ENCODE measurements at places on chromosomes 7 and 10.

DNA sequence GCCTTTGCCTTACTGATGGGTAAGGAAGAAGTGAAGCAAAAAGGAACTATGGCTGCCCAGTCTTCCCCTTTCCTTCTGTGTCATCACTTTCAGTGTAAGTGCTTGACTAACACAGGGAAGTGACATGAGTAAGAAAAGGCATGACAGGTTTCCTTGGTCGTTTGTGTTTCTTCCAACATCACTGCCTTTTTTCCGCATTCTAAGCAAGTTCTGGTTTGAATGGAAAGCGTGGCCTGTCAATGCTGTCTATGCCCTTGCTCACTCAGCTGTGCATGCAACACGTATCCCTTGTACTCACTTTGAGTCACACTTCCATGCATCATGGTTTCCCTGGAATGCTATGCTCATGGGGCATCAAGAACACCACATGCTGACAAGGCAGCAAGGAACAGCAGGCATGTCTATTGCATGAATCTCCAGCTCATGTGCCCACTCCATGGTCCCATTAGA lies 111.8 kb downstream of the OAT start:
- DNase-seq, result no peak

- DNase-seq, result no peak
These were observed 16.0 kb downstream of the DENND2A start for GRCh38 chr7:140624392-140625191.

GRCh38 chr10:44801383-44802327 lies 109.5 kb upstream of the TMEM72 start:
- no peak for DNase-seq

DNA sequence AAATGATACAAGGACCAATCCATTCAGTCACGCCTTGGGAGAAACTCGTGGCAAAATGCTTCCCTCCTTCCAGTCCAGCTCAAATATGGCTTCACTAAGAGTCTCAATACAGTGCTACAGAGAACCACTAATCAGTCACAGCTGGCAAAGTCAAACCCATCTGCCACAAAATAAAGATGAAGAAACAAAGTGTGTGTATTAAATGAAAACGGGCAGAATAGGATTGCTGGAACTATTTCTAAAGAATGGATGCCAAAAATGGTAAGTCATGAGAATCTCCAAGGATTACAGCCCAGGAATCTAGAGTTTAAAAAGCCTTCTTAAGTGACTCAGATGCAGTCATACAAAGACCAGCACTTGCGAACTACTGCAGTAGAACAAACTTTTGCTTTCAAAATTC lies 61.9 kb downstream of the CACUL1 start:
- DNase-seq, result no peak

GRCh38 chr7:16318989-16319915 lies 102.1 kb downstream of the CRPPA start:
- DNase-seq, result no peak

DNA sequence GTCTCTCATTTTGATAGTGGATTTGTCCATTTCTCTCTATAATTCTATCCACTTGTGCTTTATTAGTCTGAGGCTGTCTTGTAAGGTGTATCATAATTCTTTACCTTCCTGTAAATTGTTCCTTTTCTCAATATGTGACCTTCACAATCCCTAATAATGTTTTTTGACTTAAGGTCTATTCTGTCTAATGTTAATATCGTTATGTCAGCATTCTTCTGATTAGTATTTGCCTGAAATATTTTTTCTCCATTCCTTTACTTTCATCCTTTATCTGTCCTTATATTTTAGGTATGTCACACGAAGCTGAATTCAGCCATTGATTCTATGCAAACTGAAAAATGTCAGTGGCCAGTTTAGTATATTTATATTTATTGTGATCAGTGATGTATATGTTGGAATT lies 99.8 kb downstream of the HBP1 start:
- DNase-seq, result no peak

DNA sequence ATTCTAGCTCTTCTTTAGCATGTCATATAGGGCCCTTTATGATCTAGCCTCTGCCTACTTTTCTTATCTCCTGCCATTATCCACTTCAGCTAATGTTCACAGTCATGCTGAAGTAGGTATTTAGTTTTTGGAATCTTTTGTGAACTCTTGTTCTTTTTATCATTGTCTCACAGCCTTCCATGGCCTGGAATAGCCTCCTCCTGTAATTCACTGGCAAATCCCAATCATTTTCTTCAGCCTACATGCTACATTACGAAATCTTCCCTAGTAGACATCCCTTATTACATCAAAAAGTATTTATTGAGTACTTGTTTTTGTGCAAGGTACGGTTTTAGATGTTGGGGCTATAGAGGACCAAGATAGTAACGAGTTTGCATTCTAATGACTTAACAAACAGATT lies 3.4 kb upstream of the KIF20B start:
- no peak for DNase-seq

DNA sequence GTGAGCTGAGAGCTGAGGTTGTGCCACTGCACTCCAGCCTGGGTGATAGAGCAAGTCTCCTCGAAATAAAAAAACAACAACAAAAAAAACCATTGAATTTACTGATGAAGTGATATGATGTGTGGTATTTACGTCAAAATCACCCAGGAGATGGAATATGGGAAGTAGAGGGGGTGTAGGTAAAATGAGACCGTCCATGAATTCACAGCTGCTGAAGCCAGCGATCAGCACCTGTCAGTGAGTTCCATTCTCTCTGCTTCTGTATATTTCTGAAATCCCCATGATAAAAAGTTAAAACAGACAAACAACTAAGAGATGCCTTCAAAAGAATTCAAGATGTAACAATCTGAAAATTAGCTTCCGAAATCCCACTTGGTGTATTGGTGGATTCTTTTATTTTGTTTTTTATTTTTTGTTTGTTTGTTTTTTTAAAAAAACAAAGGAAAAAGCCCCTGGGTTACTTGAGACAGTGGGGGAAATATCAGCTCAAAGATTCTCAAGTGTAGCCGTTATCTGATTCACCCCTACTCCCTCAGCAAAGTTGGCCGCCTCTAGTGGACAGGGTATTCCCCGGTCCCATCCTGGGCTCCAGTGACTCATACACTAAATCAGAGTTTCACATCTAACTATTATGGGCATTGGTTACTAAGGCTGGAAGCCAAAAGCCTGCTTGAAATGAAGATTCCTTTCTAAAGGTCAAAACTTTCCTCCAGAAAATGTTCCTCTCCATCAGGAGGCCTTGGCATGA lies 76.4 kb downstream of the MAP3K8 start:
- no peak for DNase-seq

GRCh38 chr7:151687523-151688235 lies 168.0 kb upstream of the RHEB start:
- no peak for DNase-seq

- DNase-seq, result no peak
These were observed 573.6 kb downstream of the DNAJB6 start for GRCh38 chr7:157910446-157910845.

GRCh38 chr7:150325110-150325611 lies 1.8 kb upstream of the ACTR3C start:
- DNase-seq, result no peak

- DNase-seq, result no peak
These were observed 86.6 kb downstream of the FRMPD2 start for GRCh38 chr10:48187713-48188485.

DNA sequence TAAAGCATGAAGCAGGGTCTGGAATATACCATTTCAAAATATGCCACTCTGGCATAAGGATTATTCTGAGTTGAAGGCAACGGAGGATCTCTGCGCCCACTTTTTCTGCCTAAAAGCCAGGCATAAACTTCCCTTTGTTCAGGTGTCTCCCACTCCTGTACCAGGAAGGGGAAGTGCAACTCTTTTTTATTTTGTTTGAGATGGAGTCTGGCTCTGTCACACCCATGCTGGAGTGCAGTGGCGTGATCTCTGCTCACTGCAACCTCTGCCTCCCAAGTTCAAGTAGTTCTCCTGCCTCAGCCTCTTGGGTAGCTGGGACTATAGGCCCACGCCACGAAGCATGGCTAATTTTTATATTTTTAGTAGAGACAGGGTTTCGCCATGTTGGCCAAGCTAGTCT lies 18.2 kb downstream of the SVIL start:
- no peak for DNase-seq

DNA sequence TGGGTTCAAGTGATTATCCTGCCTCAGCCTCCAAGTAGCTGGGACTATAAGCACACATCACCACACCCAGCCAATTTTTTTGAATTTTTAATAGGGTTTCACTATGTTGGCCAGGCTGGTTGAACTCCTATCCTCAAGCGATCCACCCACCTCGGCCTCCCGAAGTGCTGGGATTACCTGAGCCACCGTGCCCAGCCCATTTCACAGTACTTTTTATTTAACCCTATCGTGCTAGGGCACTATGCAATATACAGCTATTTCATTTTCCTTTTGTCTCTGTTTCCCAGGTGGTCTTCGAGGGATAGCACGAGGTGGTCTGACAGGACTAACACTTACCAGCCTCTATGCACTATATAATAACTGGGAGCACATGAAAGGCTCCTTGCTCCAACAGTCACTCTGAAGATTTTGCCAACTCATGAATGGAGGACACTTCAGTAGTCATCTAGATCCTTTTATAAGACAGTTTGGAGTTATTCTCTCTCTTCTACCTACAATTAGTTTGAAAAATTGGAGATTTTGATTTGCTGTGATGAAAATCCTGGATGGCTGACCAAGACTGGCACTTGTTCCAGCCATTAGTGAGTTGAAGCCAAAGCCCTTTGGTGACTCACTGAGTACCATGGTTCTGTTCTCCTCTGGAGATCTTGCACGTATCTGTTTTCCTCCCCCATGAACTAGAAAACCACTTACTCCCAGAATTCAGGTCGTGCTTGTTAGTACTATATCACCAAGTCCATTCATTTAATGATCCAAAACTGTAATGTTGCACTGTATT lies 27.3 kb downstream of the NCOA4 start:
- DNase-seq, result no peak

- DNase-seq, result no peak
These were observed 94.8 kb downstream of the KIAA1217 start for GRCh38 chr10:24303522-24304310.

- DNase-seq, result no peak
These were observed 84.1 kb upstream of the DLX6 start for GRCh38 chr7:96921231-96921630.

DNA sequence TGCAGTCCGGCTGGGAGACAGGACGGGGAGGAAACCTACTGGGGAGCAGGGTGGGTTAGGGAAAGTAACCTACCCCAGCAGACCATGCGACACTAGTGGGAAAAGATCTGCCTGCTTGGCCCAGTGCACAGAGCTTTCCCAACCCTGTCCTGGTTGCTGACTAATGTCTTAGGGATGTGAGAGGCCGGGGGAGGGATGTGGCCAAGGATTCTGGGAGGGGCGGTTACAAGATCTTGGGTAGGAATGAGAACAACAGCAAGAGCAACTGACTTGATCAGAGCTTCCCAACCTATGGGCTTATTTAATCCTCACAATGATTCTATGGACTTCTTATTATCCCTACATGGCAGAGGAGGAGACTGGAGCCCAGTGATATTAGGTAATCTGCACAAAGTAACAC lies 24.0 kb upstream of the EIF5AL1 start:
- DNase-seq, result no peak
